Hypothalamus (tissue), 51 donors: ENCODE measurements at places on chromosomes 3 and 15.

DNA sequence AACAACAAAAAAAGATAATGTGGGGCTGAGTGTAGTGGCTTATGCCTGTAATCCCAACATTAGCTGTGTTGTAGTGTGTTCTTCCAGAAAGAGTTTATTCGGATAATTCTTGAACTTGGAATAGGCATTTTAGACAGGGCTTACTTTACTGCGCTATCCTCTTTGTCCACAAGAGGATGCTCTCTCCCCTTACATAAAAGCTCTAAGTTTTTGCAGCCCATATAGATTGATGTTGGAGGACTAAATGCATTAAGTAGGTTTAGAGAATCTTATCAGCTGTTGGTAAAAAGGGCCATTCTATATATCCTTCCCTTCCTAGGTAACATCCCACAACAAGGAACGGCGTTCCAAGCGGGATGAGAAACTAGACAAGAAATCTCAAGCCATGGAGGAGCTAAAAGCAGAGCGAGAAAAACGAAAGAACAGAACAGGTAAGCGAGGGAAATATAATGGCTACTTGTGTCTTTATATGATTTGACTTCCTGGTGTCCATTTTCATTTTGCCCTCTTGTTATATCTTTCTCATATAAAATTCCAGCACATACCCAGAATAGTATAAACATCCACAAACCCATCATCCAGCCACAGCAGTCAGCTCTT, 27.8 kb upstream of the ITPKA start:
- no peak for DNase-seq

DNA sequence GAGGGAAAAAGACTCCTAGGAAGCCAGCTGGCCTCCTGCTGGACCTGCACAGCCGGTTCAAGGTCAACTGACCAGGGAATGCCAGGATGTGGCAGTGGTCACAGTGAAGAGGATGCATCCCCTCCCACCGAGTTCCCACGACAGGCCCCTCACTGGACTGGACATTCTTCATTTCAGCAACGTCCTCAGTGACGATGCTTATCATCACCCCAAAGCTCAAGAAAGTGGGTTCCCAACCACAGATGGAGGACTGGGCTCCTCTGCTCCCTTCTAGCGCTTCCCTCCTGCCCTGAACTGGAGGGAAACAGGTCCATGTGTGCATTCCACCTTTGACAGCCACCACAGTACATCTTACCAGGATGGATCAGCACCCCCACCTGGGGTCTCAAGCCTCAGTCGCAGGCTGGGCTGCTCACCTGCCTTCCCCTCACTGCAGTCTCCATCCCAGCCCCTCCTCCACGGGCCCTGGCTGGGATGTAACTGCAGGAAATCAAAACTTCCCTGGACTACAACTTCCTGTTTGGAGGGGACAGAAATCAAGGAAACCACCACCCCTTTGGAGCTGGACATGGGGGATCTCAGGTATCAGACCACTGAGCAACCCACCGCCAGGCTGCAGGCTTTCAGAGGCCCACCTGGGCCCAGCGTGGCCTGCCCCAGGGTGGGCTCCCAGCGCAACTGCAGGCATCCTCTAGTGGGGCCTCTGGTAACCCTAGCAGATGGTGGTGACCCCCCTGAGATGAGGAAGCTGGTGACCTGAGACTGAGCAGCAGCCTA, 7.3 kb downstream of the CALML4 start:
- no peak for DNase-seq

DNA sequence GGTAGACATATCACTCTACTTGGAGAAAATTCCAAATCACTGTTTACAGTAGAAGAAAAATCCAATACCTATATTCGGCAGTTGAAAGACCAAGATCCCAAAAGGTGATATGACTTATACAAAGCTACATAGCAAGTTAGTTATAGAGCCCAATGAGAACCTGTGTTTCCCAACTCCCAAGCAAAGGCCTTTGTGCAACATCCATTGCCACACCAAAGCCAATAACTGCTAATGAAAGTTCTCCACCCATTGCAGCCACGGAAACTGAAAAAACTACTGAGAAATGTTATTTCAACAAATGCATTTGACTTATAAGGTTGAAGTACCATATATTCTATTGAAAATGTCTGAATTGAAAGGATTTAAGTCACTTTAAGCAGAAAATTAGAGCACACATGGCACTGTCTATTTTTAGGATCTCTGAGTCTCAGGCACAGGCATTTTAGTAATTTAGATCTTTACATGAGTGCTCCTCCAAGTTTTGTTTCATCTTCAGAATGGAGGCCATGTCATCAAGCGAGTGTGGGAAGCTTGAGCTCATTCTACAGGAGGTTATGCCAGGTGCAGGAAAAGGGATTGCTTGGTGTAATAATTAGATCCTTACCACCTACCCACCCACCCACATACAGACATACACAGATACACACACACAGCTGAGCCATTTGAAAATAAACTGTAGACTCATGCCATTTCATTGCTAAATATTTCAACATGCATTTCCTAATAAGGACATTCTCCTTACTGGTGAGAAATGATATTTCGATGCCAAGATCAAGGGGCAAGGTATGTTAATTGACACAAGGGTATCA, 19.7 kb upstream of the ANO10 start:
- no peak for DNase-seq

- DNase-seq = no peak
Measured at GRCh38 chr3:38698760-38699159, 49.3 kb upstream of the SCN5A start.

DNA sequence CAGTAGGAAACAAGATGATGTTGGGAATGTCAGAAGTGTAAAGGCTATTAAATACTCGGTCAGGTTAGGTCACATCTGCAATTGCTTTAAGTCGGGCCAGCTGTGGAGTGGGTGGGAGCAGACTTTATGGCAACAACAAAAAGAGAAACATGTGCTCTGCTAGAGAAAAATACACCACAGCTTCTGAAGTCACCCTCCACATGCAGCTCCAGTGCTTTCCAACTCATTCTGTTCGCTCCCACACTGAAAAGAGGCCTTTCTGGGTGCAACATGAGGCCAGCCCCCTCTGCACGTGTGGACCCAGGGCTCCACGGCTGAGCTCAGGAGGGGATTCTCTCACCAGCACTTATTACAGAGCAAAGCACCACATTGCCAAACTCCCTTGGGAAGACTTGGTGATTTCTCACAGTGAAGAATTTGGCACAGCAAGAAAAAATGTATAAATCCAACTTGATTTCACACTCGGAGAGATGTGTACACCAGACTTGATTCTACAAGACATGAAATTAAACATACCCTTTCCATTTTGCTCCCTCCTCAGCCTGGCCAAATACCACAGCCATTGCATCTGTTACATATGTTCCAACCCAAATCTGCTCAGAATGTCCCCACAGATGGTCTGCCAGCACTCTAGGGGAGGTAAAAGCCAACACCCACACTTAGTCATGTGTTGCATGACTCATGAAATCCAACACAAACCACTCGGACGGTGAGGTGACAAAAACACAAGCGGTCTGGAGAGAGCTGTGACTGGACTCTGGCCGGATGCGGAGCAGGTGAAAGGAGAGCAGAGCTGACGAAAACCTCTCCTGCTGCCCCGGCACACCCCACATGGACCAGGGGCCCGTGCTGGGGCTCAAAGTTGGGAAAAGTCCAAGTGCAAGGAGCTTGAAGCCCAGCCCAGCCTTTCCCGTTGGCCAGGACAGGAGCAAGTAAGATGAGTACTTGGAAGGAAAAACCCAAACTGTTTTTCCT, 74.6 kb downstream of the ITGB5 start:
- DNase-seq = no peak

DNA sequence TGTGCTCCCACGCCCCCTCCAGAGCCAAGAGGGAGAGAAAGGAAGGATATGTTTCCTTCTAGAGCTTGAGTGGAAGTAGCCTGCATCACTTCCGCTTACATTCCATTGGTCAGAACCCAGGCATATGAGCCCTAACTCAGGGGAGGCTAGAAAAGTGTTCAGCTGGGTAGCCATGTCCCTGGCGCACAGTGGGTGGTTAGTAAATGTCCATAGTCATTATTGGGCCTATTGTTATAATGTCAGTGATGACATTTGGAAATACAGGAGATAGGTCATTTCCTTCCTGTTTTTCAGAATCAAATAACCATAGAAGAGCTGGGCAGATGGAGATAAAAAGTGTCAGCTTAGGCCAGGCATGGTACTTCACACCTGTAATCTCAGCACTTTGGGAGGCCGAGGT, 27.3 kb downstream of the CD276 start:
- no peak for DNase-seq
